ENCODE measurements at places on chromosomes 4 and X. TPM values are rescaled to one million over a fixed set of nuclear protein-coding genes. Genes with fewer than 3 reads are reported as not detected.

The SERPINA7 gene
- not detected for total RNA-seq

The C1GALT1C1 gene
- 21.0 TPM for total RNA-seq

DNA sequence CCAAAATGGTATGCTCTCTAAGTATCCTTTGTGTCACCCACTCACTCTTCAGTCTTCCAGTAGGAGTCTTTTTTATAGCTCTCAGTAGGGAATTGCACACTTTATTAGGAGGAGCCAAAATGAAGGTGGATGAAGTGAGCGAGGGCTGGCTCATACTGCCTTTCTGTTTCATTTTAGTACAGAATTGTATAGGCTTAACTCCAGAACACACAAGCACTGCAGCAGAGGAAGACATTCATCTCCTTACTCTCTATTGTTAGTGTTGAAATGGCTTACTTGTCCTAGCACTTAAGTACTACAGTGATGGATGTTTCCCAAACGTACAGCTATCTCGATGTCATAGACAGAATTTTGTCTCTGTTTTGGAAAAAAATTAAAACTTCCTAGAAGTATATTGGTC lies 327.3 kb upstream of the ATOH1 start:
- no peak for DNase-seq

- DNase-seq, result no peak
These were observed 29.7 kb upstream of the DIPK2B start for GRCh38 chrX:45230410-45230809.

- DNase-seq, result no peak
These were observed 123.2 kb upstream of the FAM9C start for GRCh38 chrX:13167481-13168231.

Data from left cardiac atrium (tissue), 4 donors.